ENCODE measurements at places on chromosomes 3 and 15.

DNA sequence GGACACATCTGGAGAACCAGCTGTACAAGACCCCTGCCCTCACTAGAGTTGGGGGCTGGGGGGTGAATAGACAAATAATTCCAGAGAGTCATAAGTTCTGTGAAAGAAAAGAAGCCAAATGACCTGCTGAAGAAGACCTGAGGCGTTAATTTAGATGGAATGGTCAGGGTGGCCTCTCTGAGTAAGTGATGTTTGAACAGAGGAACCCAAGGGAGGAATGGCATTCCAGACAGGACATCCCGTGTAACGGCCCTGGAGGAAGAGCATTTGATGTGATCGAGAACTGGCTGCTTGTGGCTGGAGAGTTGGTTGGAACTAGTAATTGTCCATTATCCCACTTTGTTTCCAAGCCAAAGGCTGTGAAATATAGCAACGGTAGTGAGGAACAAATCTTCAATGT lies 1.7 kb downstream of the NR2C2 start:
- DNase-seq: no peak

DNA sequence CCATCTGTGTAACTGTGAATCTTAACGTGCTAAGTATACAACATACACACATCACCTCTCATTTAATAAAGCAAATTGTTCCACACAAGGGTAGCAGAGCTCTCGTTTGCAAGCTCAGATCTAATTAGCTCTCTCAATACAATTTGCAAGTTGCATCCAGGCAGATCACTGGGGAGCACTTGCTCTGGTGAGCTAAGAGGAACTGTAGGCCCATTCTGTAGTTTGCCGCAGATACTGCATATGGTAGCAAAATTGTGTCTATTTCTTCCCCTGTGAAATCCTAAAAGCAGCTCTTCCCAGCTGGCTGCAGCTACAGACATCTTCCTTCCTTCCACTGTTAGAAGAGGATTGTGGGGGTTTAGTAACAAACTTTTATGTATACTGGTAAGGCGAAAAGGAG lies 288.7 kb upstream of the ADAMTS9 start:
- no peak for DNase-seq

DNA sequence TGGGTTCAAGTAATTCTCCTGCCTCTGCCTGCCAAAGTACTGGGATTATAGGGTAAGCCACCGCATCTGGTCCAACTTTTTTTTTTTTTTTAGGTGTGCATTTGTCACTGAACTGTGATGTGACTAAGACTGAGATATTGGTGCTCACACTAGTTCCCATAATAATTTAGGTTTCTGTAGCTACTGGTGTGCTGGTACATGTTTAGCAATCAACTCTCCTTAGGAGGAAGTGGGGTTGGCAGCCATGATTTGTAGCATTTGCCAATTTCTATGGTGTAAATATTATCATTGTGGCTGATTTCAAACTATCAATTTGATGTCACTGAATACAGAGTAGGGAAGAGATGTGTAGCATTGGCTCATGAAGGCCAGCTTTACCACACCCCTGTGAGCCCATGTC lies 372.7 kb downstream of the EDEM1 start:
- DNase-seq: no peak

DNA sequence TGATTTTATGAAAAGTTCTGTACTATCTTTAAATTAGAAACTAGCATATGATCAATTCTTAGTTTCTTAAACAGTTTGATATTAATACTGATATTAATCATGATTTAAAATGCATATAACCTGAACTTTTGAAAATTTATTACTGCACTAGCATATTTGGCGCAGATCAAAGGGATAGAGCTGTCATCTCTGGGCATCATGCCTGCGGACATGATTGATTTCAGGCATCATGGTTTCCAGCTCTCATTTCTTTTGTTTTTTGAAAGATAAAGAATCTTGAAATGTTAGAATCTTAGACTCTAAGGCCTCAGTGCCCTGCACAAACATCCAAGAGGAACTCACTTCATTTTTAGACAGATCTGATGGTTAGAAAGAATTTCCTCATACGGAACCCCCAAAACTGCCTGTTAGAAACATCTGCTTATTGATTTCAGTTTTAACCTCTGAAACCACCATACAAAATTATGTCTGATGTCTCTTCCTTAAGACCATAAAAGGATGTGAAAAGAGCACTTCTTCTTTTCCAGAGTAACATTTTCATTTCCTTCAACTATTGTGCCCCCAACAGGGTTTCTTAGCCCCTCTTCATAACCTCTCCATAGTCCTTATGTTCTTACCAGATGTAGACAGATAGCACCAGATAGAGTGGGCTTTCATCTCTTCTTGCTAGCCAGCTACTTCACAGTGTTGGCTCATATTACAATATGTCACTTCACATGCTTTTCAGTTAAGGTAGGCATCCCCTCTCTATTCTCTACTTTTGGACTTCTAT lies 110.8 kb downstream of the BBX start:
- DNase-seq: no peak

- no peak for DNase-seq
These were observed 90.6 kb downstream of the CNTN3 start for GRCh38 chr3:74523811-74524210.

DNA sequence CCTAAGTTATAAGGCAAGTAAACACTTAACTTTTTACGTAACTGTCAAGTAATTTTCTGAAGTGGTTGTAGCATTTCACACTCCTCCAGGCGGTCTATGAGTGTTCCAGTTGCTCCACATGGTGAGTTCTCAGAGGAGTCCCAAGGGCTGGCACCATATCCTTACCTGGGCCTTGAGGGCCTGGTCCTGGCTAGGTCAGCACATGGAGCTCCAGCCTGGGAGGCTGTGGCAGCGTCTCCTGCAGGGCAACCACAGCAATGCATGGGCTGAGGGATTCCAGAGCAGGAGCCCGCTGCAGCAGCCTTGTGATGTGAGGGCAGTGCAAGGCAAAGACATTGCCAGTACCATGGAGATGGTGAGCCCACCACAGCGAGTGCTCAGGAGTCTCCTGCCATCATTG lies 32.2 kb upstream of the LYZL4 start:
- no peak for DNase-seq

- no peak for DNase-seq
These were observed 6.9 kb downstream of the PLXND1 start for GRCh38 chr3:129599607-129600006.

DNA sequence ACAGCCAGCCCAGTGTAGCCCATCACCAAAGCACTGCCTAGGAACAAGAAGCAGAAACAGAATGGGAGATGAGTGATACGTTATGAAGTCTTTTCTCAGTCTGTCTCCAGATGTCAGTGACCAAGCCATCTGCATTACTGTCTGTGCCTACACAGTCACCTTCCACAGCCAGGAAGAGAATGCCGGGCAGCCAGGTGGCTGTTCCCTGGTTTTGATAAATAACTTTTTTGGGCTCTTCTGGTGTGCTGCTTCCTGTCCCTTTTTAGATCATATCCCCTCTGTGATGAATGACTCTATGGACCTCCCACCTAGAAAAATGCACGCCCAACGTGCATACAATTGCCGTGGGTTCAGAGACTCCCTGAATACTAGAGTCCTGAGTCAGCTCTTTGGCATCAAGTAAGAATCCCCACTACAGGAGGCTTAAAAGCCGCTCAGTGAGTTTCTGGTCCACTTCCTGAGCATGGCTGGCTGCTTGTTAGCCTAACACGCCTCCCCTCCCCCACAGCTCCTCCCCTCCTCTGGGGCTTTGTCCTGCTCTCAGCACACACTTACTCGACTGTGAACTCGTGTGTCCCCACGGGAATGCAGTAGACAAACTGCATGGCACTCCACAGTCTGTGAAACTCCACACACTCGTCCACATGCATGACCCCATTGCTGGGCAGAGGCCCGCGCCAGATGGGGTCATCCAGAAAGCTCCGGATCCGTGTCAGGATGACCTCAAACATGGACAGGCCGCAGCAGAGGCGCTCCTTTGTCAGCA lies 34.7 kb downstream of the NIPA2 start:
- DNase-seq: no peak

DNA sequence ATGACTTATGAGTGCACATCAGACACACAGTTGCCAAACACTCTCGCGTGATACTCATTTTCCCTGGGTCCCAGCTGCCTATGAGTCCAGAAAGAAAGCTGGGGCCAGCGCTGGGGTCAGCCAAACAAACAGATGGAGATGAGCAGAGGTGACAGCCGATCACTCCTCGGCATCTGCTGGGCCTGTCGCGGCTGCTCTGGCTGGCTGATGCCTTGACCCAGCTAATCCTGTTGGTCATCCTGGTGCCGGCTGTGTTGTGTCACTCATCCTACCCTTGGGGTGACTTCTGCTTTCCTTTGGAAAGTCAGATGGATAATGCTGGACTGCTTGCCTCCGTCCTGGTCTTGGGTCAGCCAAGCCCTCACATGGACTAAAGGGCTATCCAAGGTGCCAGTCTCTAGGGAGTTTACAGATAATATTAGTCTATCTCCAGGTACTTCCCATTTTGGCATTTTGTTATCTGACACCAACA lies 105.3 kb upstream of the PDZRN3 start:
- DNase-seq: no peak

DNA sequence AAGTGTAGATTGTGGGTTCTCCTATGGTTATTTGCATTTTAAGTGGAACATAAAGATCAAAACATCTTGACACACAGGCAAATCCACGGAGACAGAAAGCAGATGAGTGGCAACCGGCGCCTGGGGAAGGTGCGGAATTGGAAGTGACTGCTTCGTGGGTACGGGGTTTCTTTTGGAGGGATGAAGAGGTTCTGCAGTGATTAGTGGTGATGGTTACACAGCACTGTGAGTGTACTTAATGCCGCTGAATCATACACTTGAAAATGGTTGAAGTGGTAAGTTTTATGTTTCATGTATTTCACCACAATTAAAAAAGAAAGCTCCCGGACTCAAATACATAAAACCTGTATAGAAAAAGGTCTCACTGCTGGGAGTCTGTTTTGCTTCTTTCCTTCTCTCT lies 18.5 kb upstream of the VPS33B start:
- peak; percentile 40 for DNase-seq

- no peak for DNase-seq
These were observed 120.7 kb upstream of the TOPAZ1 start for GRCh38 chr3:44120721-44121582.

DNA sequence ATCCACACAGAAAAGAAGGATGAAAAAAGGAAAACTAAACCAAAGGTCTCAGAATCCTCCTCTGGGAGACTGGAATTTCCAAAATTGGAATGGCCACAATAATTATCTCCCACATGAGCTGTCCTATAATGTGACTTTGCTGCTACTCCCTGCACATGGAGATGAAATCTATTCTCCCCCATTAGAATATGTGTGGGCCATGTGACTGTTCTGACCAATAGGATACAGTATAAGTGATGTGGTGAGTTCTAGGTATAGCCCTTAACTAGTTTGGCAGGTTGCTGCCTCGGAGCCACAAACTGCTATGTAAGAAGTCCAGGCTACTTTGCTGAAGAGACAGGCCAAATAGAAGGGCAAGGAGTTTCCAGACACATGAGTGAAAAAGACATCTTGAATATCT lies 5.2 kb downstream of the TRIM59 start:
- DNase-seq: no peak

- no peak for DNase-seq
These were observed 55.8 kb downstream of the TBL1XR1 start for GRCh38 chr3:177141471-177141870.

DNA sequence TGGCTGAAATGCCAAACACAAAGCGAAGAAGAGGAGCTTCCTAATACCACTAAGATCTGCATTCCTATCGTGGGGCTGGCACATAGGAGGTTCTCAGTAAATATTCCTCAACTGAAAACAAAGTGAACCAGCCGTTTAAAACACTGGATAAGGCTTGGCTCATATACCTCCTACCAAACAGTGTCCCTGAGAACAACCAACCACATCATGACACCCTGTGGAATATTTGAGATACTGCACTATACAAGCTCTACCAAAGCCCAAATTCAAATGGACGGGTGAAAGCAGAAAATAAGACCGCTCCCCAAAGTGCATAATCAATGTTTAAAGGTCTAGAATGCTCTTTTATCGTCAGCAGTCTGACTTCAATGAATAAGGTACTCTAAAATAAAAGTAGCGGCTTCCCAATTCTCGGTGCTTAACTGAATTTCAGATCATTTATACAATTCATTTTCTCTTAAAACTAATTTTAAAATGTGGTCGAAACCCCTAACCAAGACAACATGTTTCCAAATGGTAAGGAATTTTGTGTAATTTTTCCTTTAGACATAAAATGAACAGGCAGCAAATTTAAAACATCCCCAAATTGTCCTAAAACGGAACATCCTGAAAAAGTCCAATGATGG lies 425.8 kb downstream of the ERC2 start:
- DNase-seq: peak; percentile 39

DNA sequence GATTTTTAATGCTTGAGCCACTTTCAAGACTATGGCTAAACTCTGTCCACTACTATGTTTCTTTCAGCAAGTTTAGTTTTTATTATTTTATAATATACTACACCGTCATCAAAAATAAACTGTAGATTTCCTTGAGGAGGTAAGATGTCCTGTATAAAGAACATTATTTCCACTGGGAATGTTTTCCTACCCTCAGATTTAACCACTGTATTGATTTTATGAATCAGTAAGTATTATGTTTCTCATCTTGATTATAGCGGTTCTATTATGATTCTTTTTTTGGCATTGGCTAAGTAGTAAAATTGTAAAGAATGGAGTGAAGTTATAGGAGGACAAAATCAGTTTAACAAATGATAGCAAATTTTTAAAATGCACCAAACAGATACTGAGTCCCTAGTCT lies 44.4 kb downstream of the ADAM10 start:
- no peak for DNase-seq

- no peak for DNase-seq
These were observed 73.8 kb upstream of the HEG1 start for GRCh38 chr3:125129512-125129997.

GRCh38 chr3:165243597-165243996 lies 47.4 kb upstream of the SLITRK3 start:
- DNase-seq: no peak

- DNase-seq: no peak
These were observed 119.5 kb upstream of the PRICKLE2 start for GRCh38 chr3:64344721-64345207.

GRCh38 chr3:129352650-129353588 lies 74.2 kb downstream of the HMCES start:
- no peak for DNase-seq

DNA sequence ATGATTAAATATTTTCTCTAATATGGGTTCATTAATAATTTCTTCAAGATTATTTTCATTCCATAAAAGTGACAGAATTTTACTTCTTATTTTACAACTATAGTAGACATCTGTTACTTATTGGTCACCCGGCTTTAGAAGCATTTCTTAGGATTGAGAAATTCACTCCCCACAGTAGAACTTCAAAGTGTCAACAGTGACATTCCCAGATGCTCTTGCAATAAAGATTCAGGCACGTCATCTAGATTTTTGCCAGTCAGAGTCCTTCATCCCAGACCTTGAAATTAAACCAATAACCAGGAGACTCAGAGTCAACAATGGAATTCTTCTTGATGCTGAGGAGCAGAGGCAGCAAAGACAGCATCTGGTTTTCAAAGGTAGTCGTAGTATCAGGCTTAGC lies 190.8 kb downstream of the VGLL3 start:
- no peak for DNase-seq
